ENCODE measurements at places on chromosomes 4 and X. TPM values are rescaled to one million over a fixed set of nuclear protein-coding genes. Genes with fewer than 3 reads are reported as not detected.

The MAGEB1 gene
- not detected for polyA plus RNA-seq

The PALLD gene
- 55.6 TPM for polyA plus RNA-seq

The SMIM31 gene
- 0.09 TPM for polyA plus RNA-seq

The PF4V1 gene
- polyA plus RNA-seq: 0.96 TPM

The CENPVL3 gene
- 0.10 TPM for polyA plus RNA-seq

The TCEAL8 gene
- polyA plus RNA-seq: 128 TPM

The RGN gene
- 16.5 TPM for polyA plus RNA-seq

The VGLL1 gene
- 5.1 TPM for polyA plus RNA-seq

The RPS3A gene
- 5,060 TPM for polyA plus RNA-seq

The ASMTL gene
- 23.0 TPM for polyA plus RNA-seq

The TLL1 gene
- polyA plus RNA-seq: 4.4 TPM

The SRPK3 gene
- 1.4 TPM for polyA plus RNA-seq

The UCP1 gene
- 0.25 TPM for polyA plus RNA-seq

The CRMP1 gene
- 61.3 TPM for polyA plus RNA-seq

DNA sequence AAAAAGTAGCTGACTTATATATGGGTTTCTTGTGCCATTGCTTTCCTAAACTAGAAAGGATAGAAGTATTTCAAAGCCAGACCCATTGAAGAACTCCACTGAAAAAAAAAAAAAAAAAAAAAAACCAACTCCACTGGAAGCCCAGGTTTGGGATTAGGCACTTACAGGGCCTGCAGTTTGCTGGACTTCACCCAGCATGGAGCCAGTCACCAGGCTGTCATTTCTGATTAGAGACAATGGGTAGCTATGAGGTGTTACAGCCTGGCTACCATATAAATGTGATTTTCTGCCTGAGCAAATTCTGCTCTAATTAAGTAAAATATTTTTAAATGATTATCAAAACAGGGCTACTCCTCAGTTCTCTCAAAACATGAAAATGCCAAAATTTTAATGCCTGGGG lies 49.5 kb downstream of the HS6ST2 start:
- DNase-seq: no peak

DNA sequence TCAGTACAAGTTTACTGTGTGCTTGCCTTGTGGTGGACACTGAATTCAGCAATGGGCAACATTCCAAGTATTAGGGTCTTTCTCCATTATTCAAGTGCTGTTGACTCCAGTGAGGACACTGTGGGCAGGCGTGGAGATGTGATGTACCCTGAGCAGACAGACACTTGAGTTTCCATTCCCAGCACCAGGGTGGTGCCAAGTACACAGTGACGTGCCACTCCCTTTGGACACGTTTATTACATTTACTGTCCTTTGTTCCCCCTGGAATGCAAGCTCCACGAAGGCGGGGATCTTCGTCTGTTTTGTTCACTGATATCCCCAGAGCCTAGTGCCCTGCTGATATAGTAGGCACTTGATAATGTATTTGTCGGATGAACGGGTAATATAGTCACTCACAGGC lies 130.6 kb upstream of the STX18 start:
- DNase-seq: no peak

DNA sequence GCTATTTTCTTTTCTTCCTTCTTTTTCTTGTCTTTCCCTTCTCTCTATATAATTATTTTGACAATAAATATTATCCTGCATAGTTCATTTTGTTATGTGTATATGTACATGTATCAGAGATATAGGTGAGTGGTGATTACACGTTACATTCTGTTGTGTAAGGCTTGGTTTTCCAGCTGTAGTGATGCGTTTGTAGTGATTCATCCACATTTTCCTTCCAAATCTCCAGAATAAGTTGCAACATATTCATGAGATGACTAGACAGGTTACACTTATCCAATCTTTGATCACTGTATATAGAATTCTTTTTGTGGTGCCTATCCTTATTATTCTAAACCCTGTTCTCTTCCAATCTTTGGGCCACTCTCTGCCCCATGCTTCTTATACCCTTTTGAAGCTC lies 540.2 kb downstream of the GBA3 start:
- no peak for DNase-seq

- DNase-seq: no peak
Measured at GRCh38 chr4:932713-933070, 432 bp downstream of the TMEM175 start.

- DNase-seq: peak; percentile 71
Measured at GRCh38 chr4:7831330-7831729, 108.3 kb downstream of the AFAP1 start.

DNA sequence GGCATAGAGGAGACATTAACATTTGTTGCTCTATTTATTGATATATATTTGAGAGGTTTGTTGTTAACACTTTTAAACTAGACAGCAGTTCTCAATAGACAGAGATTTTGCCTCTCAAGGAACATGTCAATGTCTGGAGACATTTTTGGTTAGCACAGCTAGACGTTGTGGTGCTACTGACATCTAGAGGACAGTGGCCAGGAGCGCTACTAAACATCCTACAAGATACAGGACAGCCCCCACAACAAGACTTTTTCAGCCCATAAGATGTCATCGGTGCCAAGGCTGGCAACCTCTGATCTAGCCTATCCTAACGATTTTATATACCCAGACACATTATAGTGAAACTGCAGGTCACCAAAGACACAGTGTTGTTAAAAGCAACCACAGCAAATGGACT lies 18.4 kb upstream of the CTSO start:
- no peak for DNase-seq

- no peak for DNase-seq
Measured at GRCh38 chr4:153728660-153729059, 31.2 kb downstream of the RNF175 start.

DNA sequence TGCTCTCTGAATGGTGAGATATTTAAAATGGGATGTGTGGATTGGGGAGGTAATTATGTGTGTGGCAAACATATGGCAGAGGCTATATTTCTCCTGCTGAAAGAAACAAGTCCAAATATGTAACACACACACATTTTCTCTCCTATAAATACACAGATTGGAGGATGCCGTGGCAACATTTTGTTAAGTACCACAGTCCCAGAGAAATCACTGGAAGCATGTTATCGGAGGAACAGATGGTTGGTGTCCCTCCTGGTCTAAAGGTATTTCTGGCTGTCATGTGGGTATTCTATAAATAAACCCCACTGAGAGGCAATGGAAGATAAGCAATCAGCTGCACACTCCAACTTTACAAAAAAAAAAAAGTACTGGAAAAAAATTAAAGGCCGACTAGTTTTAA lies 528.3 kb upstream of the BOD1L1 start:
- DNase-seq: no peak

- no peak for DNase-seq
Measured at GRCh38 chr4:57850141-57850540, 740.0 kb upstream of the IGFBP7 start.

GRCh38 chrX:72526534-72527508 lies 45.8 kb downstream of the HDAC8 start:
- DNase-seq: peak; percentile 3

- DNase-seq: no peak
Measured at GRCh38 chr4:173318240-173318639, 15.9 kb downstream of the HMGB2 start.

GRCh38 chr4:151688003-151688784 lies 72.6 kb downstream of the GATB start:
- DNase-seq: no peak

DNA sequence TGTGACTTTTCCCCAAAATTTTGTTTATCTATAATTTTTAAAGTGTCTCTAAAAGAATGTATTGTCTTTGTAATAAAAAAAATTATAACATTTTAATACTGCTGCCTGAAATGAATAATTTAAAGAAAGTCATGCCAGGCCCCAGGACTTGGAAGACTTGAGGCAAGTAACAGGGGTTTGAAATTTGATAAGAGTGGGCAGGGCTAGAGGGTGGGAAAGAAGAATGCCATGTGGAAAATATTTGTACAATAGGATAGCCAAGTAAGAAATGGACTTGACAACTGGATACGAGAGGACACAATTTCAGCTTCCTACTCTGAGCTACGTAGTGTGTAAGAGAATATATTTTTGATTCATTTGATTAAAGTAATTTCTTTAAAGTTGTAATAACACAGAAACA lies 36.9 kb upstream of the ANKRD50 start:
- no peak for DNase-seq

DNA sequence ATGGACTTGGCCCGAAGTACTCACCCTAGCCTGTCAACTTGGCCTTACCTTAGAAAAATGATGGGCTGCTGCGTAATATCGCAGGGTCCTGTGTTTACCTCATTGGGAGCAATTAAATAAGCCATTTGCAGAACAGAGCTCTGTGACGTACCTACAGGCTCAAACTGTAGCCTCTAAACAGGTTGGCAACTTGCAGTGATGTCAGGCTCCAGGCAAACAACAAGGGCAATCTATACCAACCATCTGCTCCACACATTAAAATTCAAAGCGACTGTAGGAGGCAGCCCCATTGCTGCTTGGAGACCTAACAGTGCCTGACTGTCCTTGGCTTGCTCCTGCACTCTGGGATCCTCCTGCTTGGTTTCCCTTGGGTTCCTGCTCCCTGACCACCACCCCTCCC lies 17.2 kb downstream of the VGLL1 start:
- DNase-seq: no peak

GRCh38 chr4:10965196-10965595 lies 280.6 kb upstream of the CLNK start:
- DNase-seq: no peak

- no peak for DNase-seq
Measured at GRCh38 chr4:8165374-8165896, 6.8 kb upstream of the ABLIM2 start.

DNA sequence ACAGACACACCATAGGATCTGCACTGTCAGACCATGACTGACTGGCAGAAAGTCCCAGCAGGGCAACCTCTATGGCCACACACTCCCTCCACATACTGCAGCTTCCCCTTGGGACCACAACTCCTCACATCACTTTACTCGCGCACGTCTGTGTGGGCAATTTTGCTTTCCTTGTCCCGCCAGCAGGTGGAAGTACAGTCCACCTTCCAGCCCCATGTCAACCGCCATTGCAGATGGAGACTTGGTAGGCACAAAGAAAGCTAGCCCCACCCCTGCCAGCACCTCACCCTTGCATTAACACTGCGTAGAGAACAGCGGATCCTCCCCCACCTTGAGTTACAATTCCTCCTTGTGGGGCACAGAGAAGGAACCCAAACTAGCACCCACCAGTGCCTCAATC lies 74.4 kb upstream of the NAP1L2 start:
- no peak for DNase-seq

GRCh38 chrX:104864296-104864695 lies 298.3 kb downstream of the IL1RAPL2 start:
- DNase-seq: no peak

DNA sequence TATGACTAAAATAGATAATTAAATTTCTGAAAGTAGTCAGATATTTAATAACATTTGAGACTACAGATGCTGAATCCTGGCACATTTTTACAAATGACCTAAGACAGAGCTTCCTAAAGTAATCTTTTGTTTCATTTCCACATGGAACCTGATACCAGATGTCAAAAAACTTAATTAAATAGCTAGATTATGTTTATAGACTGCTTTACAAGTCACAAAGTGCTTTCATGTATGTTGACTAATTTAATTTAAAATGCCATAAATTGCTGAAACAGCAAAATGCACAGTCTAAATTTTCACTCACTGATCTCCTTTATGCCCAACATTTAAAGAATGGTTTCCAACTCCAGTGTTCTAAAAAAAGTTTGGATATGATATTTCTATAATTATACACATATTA lies 299.1 kb upstream of the TBX22 start:
- no peak for DNase-seq

DNA sequence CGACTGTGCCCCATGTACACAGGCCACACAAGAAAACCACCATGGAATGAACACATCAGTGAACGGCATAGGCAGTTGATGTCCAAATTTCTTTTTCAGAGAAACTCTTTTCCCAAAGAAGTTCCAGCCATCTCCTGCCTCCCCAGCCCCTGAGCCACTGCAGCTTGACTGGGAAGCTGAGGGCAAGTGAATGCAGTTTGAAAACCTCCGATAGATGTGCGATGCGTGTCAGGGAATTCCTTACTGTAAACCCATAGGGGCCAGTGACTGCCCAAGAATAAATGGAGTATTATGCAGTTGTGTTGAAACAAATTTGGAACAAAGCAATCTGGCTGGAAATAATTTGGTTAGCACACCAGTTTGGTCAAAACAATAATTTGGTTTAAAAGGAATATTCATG lies 72.1 kb downstream of the ENPP6 start:
- DNase-seq: no peak

DNA sequence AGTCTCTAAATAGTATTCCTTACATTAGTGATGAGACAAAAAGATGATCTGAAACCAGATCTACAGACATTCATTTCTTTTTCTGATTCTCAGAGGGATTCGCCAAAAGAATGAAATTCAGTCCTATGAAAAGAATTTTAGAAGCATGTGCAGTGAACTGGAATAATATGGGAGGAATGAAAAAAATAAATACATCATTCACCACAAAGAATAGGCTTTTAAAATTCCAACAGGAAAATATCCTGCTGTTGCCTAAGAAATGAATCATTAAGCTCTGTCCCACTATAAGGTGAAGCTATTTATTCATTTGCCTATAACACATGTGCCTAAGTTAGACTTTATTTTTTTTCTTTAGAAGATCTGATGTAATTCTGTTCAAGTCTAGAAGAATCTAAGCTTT lies 165.9 kb downstream of the IL15 start:
- no peak for DNase-seq

DNA sequence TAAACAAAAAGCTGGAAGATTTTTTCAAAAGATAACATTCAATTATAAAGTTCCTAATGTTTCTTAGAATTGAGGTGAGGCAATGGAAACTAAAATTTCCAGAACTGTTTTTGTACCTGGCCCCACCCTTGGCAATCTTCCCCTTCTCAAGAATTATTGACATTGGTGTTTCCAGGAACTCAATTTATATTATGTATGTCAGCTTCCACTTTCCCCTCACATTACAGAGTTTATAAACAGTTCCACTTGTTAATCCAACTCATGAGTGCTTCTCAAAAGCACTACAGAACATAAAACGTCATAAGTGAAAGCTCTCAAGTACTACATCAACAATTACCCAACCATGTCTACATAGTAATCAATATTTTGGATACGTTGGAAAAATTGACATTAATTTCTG lies 107.4 kb downstream of the FAM13A start:
- DNase-seq: no peak

DNA sequence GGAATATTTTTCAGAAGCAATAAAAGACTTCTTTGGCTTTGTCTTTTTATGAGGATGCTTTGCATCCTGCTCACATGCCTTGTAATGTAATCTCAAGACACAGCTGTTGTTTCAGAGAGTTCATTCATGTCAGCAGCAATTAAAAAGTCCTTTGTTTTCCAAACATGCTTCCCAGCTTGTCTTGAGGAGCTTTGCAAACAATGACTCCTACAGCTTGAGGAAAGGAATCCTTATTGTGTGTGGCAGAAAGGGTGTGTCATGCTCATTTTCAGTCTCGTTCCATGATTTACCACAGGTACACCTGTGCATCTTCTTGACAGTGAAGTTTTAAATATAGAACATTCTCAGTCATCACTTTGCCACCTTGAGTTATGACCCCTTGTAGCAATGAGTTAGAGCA lies 139.2 kb upstream of the AADAT start:
- DNase-seq: no peak

GRCh38 chrX:74890676-74891430 lies 34.4 kb downstream of the NEXMIF start:
- DNase-seq: no peak
